ENCODE measurements at places on chromosomes 6 and 20.

DNA sequence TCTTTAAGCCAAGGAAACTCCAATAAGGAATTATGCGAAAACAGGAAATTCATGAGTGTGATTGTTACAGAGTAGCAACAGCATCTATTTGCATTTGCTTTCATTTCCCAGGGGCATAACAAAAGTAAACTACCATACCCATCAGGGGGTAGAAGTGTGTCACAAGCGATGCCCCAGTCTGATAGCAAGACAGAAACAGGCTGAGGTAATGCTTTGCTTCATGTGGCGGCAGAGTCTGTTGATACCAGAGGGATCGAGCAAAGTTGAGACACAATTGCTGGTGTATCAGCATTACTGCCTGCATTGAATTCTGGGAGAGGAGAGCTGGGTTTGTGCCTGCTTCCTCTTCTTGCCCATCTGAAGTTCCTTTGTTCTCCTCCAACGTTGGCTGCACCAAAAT, 51.2 kb upstream of the LYRM2 start:
- no peak for DNase-seq

DNA sequence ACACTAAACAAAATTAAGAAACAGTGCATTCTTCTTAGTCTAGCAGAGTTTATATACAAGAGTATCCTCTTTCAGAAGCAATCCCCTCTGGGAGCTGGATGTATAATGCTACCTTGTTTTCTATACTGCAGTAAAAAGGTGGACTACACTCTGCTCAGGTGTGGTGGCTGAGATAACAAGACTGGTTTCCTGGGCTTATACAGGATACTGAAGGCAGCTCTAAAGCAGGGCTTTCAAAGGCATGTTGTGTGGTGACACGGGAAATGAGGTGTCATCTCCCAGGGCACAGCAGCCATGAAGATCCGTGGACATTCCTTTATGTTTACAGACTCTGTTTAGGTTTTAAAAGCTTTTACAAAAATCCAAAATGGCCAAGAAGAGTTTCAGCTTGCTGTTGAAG, 136.7 kb downstream of the MAP3K4 start:
- no peak for DNase-seq

DNA sequence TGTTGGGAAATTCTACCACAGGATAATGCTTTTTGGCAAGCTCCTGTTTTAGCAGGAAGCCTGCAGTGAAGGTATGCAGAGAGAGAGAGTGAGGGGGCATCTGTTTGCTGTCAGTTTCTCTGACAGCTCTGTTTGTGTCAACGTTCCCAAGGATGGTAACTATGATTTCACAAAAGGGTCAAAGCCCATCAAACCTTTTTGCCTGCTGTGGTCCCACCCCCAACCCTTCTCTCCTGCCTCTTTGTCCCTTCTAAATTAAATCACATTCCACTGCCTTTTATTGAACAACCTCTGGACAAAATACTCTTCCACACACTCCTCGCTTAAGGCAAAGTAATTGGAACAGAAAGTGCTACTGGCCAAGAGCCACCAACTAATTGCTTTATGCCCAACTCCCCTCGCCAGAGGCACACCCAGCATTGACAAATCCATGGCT, 128.3 kb downstream of the TSHZ2 start:
- no peak for DNase-seq

- no peak for DNase-seq
Observed at GRCh38 chr6:47323887-47324286, 14.2 kb upstream of the TNFRSF21 start.

DNA sequence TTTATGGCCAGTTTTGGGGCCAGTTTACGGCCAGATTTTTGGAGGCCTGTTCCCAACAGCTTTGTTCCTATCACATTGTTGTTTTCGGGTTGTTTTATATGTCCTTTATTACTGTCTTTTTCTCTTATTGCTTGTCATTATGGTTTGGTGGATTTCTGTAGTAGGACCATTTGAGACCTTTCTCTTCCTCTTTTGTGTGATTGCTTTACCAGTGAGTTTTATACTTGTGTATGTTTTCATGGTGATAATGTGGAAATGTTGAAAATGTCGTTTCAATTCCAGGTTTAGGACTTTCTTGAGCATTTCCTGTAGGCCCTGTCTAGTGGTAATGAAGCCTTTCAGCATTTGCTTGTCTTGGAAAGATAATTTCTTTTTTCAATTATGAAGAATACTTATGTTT, 17.8 kb downstream of the HLA-B start:
- DNase-seq: no peak

DNA sequence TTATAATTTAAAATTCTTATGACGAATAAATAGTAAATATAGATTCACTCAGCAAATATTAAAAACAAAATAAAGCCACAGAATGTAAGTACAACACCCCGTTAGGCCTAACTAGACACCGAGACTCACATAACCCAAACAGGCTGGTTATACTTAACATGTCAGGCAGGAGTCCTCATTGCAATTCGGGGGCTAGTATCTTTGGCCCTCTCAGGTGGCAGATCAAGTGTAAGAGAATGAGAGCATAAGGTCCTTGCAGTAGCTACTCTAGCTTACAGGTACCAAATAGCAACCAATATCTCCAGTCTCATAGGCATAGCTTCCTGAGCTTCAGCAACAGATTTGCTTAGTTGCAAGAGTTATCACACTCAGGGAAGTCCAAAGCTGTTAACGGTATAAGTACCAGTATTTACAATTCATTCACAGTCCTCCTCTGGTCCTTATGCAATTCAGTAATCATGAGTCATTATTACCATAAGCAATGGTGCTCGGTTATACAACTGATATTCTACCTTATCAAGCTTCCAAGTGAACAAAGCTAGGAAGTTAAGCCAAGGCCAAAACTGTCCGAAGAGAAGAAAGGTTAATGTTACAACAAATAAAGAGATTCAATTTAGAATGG, 20.1 kb downstream of the REV3L start:
- no peak for DNase-seq

DNA sequence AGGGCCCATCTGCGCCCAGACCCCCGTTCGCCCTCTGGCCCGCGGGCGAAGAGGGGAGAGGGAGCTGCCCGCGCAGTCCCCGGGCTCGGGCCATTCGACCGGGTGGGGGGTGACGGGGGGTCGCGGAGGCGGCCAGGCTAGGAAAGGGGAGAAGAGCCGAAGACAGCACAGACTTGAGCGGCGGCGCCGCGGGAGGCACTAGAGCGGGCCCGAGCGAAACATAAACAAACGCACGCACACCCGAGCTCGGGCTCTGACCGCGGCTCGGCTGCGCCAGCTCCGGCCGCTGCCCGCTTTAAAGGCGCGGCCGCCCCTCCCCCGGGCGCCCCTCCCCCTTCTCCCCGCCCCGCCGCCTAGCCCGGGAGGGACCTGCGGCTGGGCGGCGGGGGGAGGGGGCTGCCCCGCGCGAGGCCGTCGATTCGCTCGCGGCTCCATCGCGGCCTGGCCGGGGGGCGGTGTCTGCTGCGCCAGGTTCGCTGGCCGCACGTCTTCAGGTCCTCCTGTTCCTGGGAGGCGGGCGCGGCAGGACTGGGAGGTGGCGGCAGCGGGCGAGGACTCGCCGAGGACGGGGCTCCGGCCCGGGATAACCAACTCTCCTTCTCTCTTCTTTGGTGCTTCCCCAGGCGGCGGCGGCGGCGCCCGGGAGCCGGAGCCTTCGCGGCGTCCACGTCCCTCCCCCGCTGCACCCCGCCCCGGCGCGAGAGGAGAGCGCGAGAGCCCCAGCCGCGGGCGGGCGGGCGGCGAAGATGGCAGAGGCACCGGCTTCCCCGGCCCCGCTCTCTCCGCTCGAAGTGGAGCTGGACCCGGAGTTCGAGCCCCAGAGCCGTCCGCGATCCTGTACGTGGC, at the start of gene FOXO3:
FOXO3 (plus strand) TSS at position 455 of the 846 bp plus-strand sequence; CDS start at position 747, 292 bp downstream.
- DNase-seq: peak; percentile 51

GRCh38 chr6:120272038-120272437, 922.5 kb upstream of the MAN1A1 start:
- no peak for DNase-seq

GRCh38 chr6:35471836-35472345, 3.7 kb downstream of the RPL10A start:
- DNase-seq: no peak
